Heart left ventricle (tissue), 16 donors: ENCODE measurements at places on chromosomes 4 and X. TPM values are rescaled to one million over a fixed set of nuclear protein-coding genes. Genes with fewer than 3 reads are reported as not detected.

DNA sequence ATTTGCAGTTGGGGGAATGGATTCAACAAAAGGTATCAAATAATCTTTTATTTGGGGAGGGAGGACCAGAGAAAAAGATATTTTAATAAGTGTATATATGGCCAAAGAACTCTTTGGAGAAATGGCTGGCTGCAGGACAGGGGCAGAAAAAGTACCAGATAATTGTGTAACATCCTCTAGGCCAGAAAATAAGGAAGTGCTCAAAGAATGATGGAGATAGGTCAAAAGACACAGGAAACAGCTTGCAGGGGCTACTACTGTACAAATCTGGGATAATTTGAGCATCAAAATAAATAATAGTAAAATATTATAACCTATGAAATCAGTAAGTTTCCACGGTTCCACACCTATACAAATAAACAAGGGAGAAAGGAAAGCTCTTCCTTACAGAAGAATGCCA, 34.8 kb downstream of the KLHL5 start:
- no peak for DNase-seq

- no peak for DNase-seq
Observed at GRCh38 chr4:146040623-146041022, 102.0 kb upstream of the ZNF827 start.

- DNase-seq, result no peak
Observed at GRCh38 chr4:42484630-42485029, 87.3 kb downstream of the SHISA3 start.

DNA sequence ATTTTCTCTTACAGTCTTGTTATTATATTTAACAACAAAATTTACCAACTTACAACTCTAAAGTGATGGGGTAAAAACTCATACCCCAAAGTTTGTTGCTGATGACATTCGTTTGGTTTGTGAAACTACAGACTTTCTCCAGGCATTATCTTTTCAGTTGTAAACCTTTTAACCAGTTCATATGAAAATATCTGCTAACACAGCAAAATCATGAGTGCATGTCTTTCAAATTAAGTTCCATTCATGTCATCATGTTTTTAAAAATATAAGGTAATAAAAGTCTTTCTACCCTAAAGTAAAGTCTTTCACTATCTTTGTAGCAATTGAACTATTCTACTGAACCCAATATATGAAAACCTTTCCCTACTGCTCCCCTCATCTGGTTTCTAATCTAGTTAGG, 3.4 kb upstream of the GALNTL6 start:
- DNase-seq, result no peak

DHX15 gene
- 48.0 TPM for total RNA-seq

PIR gene
- 17.0 TPM for total RNA-seq

TEX13C gene
- total RNA-seq, result not detected
